ENCODE measurements at places on chromosomes 13 and 19.

- DNase-seq = no peak
Observed at GRCh38 chr19:36420961-36421748, 2.7 kb upstream of the ZFP82 start.

GRCh38 chr13:112674412-112675365 lies 15.1 kb upstream of the ATP11A start:
- DNase-seq = no peak

GRCh38 chr19:54449701-54450069 lies 686 bp downstream of the LENG8 start:
- no peak for DNase-seq

DNA sequence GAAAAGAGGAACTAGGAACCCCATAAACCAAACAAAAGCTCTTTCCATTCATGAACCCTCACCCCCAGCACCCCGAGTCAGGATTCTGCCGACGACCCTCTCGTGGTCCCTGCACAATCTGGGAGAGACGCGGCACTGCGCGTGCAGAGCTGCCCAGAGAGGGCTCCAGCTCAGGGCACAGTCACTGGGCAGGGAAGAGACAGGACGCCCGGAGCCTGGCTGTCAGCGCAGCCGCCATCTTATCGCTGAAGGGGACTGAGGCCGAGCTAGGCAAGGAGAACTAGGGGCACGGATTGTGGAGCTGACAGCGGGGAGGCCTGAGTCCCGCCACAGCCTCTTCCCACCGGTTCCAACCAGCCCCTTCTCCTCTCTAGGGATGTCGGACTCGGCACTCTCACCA lies 349 bp downstream of the ZNF98 start:
- DNase-seq = no peak

- DNase-seq = no peak
Observed at GRCh38 chr19:15721268-15721667, 6.6 kb upstream of the OR10H2 start.

- no peak for DNase-seq
Observed at GRCh38 chr19:35211545-35212230, 16.9 kb downstream of the FAM187B start.

GRCh38 chr19:38975214-38975860 lies at the start of gene FBXO17:
FBXO17 (minus strand) TSS chr19:38975742; CDS start chr19:38950319, 25,423 bp downstream.
- DNase-seq = no peak

DNA sequence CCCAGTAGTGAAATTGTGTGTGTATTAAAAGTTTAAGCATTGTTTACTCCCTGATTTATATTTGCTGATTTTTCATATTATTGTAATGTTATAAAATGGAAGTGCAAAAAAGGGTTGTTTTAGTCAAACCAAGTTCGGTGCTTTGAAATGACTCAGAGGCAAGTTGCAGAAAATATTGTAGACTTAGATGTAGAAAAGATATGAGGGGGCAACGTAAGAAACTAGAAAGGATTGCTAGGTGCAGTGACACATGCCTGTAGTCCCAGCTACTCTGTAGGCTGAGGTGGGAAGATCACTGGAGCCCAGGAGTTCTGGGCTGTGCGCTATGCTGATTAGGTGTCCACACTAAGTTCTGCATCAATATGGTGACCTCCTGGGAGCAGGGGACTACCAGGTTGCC lies 16.1 kb upstream of the LPAR6 start:
- no peak for DNase-seq

DNA sequence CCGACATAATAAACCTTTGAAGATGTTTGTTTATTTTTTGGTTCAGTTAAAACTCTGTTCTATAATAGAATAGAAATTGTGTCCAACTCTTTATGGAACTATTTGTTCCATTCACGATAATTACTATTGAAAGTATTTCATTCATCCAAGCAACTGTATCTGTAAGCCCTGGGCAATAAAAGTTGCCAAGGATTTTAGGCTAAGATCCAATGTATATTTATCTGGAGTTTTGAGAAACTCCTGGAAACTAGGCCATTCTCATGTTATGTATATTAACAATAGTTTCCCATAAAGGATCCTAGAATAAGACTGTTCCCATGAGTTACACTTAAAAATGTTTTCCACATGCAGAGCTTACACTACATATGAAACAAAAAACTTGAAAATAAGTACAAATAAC lies 261.6 kb downstream of the SLITRK6 start:
- DNase-seq = no peak

DNA sequence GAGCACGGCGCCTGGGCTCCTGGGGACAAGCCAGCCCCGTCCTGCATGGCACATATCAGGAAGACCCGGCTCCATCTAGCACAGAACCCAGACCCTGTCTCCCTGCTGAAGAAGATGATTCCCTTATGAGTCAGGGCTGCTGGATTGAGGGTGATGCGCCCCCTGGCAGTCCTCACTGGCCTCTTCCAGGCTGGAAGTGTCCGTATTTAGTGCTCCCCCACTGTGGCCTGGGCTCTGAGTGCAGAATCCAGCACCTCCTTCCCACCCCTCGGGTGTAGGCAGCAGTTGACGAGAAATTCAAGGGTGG lies 14.9 kb downstream of the COMP start:
- no peak for DNase-seq

DNA sequence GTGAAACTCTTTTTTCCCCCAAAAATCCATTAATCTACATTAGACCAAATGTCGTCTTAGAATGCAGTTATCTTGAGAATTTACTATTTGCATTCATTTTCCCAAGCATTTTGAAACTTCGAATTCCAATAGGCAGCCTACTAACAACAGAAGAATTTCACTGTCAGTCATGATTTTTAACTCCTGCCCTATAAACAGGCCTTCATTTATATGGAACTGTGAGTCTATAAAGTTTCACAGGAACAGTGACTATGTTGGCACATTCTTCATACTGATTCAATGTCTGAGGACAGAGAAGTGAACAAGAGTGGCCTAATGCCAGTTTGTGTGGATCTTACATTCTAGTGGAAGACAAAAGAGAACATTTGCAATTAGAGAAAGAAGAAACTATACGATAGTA lies 198.0 kb downstream of the PCDH17 start:
- no peak for DNase-seq

- no peak for DNase-seq
Observed at GRCh38 chr19:29283366-29283765, 70.4 kb upstream of the UQCRFS1 start.

DNA sequence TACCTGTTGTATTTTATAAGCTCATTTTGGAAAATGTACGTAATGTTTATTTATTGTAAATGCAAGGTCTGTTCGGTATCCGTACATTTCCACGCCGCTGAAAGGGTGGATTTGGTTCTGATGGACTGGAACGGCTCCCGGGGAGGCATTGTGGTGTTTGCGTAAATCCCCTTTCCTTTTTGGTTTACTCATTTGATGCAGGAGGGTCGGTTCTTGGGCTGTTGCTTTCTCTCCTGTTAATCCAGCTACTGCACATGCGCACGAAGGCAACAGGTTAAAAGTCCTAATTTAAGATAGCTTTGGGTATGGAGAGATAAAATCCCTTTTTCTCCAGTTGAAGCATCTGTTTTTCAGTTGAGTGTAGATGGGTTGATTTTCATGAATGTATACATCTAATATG lies 224.4 kb downstream of the TM9SF2 start:
- no peak for DNase-seq

DNA sequence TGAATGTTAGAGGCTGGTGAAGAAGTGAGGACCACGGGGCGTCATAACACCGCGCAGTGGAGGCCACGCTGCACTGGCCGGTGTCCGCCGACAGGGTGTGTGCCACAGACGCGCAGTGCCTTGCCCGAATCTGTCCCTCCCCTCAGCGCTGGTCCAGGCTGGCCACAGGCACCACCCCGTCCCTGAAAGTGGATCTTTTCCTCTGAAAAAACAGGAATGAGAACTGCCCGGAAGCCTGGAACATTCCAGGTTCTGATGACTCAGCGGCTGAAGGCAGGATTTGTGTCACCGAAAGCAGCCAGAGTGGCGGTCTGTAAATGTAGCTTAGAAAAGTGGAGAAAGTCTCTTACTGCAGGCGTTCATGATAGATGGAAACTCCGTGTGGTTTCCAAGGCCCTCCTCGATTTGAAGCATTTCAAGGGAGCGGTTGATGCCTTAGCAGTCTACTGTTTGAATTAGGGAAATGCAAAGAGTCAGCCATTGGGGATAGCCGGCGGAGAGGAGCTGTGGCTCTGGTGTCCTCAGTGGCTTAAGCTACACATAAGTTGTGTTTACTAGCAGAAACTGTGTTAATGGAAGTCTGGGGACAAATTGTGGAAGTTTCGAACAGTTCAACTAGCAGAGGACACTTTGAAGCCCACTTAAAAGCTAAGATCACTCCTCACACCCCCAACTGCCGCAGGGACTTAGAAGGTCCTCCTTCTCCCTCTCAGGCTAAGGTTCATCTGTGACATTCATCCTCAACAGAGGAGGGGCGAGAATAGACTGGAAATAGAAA lies 70.8 kb downstream of the NUFIP1 start:
- peak; percentile 80 for DNase-seq

GRCh38 chr13:106927421-106927820 lies 359.5 kb upstream of the ARGLU1 start:
- no peak for DNase-seq

GRCh38 chr13:97394542-97394941 lies 39.4 kb upstream of the RAP2A start:
- no peak for DNase-seq

GRCh38 chr19:40547836-40548235 lies 28.8 kb upstream of the SHKBP1 start:
- no peak for DNase-seq

DNA sequence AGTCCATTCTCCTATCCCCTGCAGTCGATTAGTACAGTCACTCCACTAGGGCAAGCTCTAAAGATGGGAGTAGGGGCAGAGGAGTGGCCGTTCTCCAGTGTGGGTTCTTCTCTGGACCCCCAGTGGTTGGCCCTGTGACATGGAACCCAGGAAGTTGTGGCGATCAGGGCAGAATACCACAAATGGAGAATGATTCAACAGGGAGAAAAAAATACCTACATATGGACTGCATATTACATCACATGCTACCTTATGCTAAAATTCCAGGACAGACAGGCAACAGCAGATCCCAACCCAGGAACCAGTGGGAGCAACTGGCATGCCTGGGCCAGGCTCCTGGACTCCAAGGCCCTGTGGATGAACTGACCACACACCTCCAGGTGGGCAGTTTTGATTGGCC lies 20.4 kb downstream of the POU2F2 start:
- DNase-seq = no peak

DNA sequence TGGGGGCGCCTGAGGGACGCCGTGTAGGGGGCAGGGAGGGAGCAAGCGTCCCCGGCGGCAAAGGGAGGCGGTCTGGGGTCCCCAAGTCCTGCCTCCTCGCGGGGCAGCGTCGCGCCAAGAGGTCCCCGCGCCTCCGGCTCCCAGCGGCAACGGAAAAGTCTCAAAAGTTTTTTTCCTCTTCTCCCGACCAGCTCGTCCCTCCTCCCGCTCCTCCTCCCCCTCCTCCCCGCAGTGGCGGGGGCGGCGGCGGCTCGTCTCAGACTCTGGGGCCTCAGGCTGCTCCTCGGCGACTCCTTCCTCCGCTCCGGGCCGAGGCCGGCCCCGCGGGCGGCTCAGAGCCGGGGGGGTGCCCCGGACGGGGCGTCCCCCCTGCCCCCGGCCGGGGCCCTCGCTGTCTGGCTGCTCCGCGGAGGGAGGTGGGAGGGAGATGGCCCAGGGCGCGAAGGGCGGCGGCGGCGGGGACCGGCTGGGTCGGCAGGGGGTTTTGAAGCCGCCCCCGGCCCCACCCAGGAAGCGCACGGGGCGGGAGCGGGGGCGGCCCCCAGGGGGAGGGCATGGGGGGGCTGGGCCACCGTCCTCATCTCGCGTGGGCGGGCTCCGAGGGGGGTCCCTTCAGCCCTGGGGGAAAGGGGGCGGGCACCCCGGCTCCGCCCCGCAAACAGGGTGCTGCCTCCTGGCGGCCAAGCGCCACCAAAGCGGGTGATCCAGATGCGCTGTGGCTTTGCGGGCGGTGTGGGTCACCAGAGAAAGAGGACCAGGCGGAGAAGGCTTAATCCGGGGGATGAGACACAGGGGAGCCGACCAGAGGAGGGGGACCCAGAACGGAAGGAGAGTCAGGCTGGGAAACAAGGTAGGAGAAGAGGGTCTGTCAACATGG lies at the start of gene TGFB1:
TSS of gene TGFB1 (minus strand) at position 457 of the 877 bp plus-strand sequence. CDS start 878 bp downstream, outside the sequence.
- DNase-seq = no peak

GRCh38 chr19:18865973-18866799 lies 29.8 kb downstream of the CERS1 start:
- DNase-seq = no peak

DNA sequence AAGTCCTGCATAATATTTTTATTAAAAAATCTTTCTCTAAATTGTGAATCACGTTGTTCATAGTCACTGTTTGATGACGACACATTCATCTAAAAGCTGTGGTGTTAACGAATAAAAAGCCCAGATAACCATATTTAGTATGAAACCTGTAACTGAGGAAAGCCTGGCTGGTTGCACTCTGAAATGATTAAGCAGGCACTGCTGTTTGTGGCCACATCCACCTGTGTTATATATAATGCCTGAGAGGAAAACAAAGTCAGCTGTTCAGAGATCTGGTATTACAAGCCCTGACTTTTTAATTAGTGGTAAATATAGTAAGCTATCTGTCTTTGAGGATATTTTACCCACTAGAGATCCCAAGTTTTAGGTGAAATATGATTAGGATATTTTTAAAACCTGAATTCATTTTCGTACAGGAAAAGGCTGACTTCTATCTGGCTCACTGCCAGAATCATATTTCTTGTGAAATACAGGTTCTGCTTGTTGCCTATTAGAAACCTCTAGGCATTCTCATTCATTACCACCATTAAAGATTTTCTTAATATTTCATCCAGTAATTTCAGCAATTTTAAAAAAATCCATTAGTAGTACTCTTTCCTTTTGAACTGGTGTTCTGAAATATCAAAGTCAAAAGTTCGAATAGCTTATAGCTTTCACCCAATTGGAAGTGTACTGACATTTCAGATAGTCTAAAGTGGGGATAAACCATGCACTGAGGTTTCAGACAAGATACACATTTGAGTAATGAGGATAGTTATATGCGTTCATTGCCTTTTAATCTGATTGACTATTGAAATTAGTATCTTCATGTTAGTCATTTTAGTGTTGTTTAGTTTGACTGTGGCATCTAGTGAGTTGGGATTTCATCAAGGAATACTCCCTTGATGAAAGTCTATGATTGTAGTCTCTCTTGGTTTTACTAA lies 79.7 kb downstream of the LMO7 start:
- DNase-seq = no peak

GRCh38 chr13:60230593-60230992 lies 66.9 kb upstream of the DIAPH3 start:
- no peak for DNase-seq

- DNase-seq = no peak
Observed at GRCh38 chr13:99995104-99995588, 13.6 kb downstream of the ZIC2 start.

GRCh38 chr13:113374511-113375175 lies 10.7 kb upstream of the GRTP1 start:
- no peak for DNase-seq
